Lower leg skin (tissue), 4 donors: ENCODE measurements at places on chromosomes 11 and 22. TPM values are rescaled to one million over a fixed set of nuclear protein-coding genes. Genes with fewer than 3 reads are reported as not detected.

The B4GALNT4 gene
- 1.8 TPM for total RNA-seq

- no peak for DNase-seq
Observed at GRCh38 chr11:16722581-16723344, 15.7 kb upstream of the C11orf58 start.

DNA sequence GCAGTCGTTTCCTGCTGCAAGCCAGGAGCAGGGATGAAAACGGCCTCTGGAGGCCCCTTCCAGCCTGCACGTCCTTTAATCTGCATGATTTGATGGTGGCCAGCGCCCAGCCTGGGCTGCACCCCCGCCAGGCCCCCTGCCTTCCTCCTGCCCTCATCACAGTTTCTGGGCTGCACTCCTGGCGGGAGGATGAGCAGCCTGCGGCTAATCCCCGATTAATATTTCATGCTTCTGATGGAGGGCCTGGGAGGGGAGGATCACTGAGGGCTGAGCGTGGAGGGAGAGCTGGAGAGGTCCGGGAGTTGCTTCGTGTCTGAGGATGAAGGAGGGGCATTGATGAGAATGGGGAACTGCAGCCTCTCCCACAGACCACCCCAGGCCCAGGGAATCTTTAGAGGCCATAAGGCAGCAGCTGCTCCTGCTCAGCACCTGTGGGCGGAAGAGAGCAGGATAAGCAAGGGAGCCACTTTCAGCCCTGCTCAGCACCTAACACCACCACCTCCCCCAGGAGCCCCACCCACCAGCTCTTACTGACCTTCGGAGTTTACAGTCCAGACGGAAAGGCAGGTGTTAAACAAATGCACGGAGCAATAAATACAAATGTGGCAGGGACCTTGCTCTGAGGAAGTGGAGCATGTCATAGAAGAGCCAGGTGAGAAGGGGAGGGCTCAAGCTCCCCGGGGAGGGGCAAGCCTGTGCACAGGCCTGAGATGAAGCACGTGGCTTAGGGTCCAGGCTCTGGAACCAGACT is 135.0 kb upstream of the NECTIN1 start:
- DNase-seq, result no peak

DNA sequence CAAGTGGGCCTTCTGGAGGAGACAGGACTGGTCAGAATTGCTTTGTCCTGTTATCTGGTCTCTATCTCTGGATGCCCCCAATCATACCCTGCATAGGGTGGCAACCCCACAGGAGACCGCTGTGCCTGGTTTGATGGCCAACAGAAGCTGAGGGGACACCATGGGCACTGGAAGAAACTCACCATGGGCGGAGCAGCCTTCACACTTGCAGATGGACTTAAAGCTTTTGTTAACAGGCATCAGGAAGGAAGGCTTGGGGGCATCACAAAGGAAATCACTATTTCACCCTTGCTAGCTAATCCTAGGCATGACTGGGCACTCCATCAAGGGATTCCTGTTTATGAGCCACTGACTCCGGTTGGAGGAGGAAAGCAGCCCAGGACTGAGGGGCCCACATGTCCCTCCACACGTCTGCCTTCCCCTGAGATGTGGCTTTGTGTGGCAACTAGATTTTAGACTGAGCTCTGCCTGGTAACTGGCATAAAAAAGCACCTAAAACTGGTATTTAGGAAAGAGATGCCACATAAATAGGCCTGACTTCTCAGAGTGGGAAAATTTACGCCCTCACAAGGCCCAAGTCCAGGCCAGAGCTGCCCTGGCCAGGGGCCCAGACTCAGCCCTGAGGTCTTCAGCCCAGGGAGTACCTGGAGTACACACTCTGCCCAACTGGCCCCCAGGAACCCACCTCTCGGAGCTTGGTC is 57.0 kb upstream of the LYVE1 start:
- no peak for DNase-seq

- peak; percentile 89 for DNase-seq
Observed at GRCh38 chr11:47714554-47715081, 551 bp downstream of the AGBL2 start.

The POU2AF2 gene
- not detected for total RNA-seq

DNA sequence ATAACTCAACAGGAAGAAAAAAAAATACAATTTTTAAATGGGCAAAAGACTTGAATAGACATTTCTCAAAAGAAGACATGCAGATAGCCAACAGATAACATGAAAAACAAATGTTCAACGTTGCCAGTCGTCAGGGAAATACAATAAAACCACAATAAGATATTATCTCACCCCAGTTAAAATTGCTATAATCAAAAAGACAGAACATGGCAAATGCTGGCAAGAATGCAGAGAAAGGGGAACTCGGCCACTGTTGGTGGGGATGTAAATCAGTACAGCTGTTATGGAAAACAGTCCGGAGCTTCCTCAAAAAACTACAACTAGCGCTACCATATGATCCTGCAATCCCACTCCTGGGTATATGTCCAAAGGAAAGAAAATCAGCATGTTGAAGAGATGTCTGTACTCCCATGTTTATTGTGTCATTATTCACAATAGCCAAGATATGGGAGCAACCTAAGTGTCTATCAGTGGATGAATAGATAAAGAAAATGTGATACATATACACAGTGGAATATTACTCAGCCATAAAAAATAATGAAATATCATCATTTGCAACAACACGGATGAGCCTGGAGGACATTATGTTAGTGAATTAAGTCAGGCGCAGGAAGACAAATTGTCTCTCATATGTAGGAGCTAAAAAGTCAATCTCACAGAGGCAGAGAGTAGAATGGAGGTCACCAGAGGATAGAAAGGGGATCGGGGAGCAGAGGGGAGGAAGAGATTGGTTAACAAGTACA is 12.2 kb upstream of the CYTH4 start:
- no peak for DNase-seq

DNA sequence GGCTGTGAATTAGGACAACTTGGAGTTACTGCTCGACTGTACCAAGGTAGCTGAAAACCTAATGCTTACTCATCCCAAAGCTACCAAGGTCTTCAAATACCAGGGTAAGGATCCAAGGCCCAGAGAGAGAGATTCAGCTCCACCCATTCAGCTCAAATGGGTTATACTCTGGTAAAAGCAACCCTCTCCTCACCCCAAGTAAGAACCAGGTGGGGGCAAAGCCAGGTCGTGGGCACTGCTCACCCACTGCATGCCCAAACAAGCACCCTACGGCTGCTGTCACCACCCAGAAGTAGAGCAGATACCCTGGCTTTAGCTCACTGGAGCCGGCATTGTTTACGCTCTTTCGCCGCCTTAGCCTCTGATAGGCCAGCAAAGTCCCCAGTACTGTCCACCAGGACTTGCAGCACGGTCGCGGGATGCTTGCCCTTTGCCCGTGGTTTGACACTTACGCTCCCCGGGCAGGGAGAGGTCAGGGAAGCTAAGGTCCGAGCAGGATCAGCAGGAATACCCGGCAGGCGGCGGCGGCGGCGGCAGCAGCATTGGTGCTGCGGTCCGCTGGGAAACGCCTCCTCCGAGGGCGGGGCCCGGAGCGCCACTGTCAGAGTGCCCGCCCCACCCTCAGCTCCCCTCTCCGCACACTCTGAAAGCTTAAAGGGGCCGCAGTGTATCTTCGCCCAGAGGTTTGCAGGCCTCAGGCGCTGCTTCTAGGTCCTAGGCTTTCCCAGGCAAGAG is 19.6 kb downstream of the CKAP5 start:
- peak; percentile 75 for DNase-seq

GRCh38 chr11:2436521-2437031 is 7.7 kb downstream of the TRPM5 start:
- DNase-seq, result no peak

The DEFB131B gene
- total RNA-seq, result not detected

GRCh38 chr22:44667829-44668189 is 34.2 kb upstream of the PRR5 start:
- DNase-seq, result no peak

The CLDN5 gene
- 137 TPM for total RNA-seq

The OR8A1 gene
- total RNA-seq, result not detected

DNA sequence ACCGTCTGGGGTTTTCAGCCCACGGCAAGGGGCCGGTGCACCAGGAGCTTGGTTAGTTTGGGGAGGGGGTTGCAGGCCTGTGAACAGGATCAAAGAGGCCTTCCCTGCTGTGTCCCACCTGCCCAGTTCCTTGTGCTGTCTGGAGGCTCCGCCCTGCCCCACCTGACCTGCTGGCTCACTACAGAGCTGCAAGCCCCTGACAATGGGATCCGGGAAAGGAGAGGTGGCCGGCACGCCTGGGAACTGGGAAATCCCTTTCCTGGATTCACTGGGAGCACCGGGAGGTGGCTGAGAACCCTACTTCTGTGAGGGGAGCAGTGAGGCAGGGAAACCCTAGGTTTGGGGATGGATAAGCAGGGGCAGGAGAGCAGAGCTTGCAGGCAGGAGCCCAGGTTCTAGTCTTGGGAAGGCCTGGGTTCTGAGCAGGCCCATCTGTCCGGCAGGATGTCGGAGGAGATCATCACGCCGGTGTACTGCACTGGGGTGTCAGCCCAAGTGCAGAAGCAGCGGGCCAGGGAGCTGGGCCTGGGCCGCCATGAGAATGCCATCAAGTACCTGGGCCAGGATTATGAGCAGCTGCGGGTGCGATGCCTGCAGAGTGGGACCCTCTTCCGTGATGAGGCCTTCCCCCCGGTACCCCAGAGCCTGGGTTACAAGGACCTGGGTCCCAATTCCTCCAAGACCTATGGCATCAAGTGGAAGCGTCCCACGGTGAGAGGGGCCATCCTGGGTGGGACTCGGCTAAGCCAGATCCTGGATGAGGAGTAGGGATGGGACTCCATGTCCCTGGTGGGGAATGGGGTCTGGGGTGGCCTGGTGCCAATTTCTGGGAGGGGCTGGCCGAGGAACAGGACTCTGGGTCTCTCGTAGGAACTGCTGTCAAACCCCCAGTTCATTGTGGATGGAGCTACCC is 786 bp downstream of the CAPN1 start:
- no peak for DNase-seq
